Activated B cell treated with CpG ODN at 0.5 μM for 24 hours (primary cell): ENCODE measurements at places on chromosomes 3 and 15.

DNA sequence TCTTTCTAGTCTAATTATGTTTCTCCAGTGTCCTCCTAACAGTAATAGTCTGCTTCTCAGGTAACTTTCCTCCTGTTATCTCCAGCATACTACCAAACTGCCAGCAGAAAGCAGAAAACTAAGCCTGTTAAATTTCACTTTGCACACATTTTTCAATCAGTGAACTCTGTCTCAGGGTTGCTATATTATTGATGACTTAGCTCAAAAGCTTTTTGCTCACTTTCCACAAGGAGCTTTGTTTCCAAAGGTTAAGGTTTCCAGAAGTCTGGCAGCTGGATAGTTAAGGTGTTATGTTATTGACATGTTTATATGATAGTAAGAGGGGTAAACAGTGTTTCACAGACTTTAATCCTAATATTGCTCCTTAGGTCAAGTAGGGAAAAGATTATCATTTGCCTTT, 5.1 kb downstream of the TRPM7 start:
- no peak for DNase-seq

- DNase-seq = no peak
Measured at GRCh38 chr3:109903100-109903499, 565.8 kb upstream of the DPPA4 start.

DNA sequence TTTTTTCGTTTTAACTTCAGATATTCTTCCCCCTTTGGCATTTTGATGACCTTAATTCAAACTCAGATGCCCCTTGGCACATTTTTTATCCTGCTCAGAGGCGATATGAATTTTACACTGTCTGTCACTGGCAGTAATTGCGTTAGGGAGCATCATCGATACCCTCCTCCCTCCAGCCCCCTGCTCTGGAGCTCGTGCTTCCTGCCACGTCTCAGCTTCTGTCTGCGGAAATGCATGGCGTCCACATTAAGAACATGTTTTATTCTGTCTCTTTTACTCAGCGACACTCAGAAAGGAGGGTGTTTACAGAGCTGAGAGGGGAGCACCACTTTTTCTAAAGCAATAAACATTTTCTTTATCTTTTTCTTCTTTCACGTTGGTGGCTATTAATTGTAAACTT, 254.2 kb downstream of the EBLN2 start:
- no peak for DNase-seq

DNA sequence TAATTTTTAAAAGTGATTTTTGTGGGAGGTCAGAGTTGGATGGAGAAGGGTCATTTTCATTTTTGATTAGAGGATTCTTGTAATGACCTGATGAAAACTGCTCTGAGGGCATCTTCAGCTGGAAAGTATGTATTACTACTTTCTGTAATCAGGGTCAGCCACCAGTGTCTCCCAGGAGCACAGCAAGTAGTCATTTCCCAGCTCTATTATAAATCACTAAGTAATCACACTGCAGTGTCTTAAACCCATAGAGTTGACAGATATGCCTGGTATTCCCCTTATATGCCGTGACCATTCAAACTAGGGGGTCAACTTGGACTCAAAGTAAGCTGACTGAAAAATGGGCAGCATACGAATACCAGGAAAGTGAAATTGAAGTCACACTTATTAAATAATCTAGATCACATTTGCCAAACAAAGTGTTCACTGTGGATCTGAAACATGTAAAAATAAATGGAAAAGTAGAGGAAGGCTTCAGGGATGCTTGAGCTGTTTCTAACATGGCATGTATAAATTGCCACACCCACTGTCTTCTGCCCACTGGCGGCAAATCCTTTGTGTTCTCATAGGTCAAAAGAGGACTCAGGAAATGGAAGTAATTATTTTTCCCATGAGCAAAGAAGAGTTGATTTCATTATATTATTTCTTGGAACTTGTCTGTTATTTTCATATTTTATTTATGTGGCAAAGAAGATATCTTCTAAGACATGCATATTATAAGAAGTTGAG, 105.7 kb downstream of the MBNL1 start:
- DNase-seq = no peak

DNA sequence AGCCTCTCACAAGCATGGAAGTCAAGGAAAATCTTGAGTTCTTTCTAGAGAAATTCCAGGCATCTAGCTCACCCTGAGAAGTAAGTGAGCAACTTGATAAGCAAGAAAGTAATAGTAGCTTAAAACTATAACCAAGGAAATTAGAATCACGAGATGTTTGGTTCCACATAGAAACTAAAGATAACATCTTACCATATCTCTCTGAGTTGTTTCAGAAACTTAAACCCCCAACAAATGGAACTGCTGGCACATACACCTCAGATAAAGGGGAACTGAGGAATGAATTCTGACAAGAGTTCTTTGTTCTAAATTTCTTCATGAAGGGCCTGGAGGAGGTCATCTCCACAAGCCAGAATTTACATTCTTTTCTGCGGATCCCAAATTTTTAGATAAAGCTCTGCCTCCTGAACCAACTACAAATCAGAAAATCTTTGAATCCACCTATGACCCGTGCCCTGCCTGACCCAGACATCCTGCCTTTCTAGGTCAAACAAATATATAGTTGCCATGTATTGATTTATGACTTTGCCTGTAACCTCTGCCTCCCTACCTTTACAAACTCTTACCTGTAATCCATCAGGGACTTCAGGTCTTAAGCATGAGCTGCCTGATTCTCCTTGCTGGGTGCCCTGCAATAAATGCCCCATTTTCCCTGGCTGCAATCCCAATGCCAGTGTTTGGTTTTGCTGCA, 26.4 kb upstream of the ABHD17C start:
- DNase-seq = no peak

- DNase-seq = no peak
Measured at GRCh38 chr15:33013827-33014445, 180.6 kb downstream of the FMN1 start.

- no peak for DNase-seq
Measured at GRCh38 chr3:174287705-174288104, 571.4 kb upstream of the NAALADL2 start.

GRCh38 chr15:69302929-69303328, 4.2 kb downstream of the PAQR5 start:
- no peak for DNase-seq

GRCh38 chr15:68580026-68580882, 1.5 kb downstream of the CORO2B start:
- no peak for DNase-seq

DNA sequence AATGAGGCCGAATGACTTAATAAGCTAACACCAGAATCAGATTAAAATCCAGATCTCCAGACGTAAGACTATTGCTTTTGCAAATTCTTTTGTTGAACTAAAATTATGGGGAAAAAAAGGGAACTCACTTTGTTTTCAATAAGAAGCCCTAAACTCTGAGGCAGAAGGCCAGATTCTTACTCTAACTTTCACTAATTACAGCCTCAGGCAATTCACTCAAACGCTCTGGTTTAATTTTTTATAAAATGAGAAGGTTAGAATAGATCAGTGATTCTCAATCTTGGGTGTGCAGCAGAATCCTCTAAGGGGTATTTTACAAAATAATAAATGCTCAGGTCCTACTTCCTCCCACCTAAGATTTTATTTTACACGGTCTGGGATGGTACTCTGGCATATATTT, 38.1 kb downstream of the C3orf70 start:
- DNase-seq = no peak

- DNase-seq = no peak
Measured at GRCh38 chr15:56016281-56016680, 22.9 kb upstream of the NEDD4 start.

GRCh38 chr3:133038731-133039375, 662 bp downstream of the TMEM108 start:
- DNase-seq = no peak

- no peak for DNase-seq
Measured at GRCh38 chr3:74121761-74122160, 492.7 kb downstream of the CNTN3 start.

DNA sequence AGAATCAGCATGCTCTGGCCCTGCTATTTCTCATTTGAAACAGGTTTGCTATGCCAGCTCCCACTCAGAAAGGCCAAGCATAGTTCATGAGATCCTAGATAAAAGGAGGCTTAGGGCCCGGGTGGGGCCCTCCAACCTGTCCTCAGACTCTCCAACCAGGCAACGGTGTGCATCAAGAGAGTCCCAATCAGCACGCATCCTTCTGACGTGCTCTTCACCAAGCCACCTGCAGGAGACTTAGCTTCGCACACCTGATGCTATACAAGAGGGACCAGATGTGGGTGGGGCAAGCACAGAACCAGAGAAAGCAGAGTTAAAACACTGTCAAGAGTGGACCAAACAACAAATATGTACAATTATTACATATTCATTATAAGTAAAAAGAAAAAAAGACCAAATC, 17.3 kb downstream of the STIMATE start:
- no peak for DNase-seq

GRCh38 chr15:68541743-68542142, 37.0 kb upstream of the CORO2B start:
- no peak for DNase-seq

DNA sequence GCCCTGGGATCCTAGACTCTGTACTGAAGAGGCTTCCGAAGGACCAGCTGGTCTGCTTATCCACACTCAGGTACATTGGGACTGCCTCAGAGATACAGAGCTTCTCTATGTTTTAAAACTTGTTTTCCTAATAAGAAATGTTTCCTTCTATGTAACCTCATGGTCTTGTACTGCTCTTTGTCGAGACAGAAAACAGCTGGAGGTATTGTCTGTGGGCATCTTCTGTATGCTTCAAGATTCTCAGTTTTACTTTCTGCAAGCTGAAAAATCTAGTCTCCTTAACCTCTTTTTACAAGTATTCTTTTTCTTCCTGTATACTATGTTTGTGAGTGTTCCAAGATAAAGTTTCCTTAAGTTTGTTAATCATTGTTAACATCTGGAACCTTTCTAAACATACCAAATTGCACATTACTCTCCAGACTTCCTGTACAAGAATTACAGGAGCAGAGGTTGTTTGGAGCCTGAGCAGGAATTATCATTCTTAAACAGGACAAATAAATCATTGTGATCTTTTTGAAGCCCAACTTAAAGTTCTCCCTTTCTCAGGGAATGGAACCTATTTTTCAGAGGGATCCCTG, 358.3 kb upstream of the CFAP20DC start:
- no peak for DNase-seq
